ENCODE measurements at places on chromosomes 1 and 21. TPM values are rescaled to one million over a fixed set of nuclear protein-coding genes. Genes with fewer than 3 reads are reported as not detected.

HCRTR1 gene
- total RNA-seq: not detected

SMPDL3B gene
- 0.41 TPM for total RNA-seq

CRNN gene
- total RNA-seq: not detected

EXOSC10 gene
- total RNA-seq: 86.0 TPM

S100A2 gene
- 0.73 TPM for total RNA-seq
